ENCODE measurements at places on chromosomes 3 and 15. TPM values are rescaled to one million over a fixed set of nuclear protein-coding genes. Genes with fewer than 3 reads are reported as not detected.

DNA sequence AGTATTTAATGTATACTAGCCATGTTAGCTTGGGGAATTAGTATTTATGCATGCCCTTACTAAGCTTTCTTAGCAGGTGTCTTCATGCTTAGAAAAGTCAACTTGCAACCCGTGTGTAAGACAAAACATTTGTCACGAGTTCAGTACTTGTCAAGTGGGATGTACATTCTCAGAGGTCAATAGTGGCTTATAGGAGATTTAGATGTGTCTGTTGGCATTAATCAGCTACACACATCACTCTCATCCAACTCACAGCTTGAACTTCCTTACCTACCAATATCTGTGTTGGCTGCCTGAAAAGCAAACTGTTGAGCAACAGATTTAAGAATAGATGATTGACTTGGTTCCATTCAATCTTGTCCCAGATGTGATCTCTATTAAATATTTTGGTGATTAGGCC lies 109.5 kb downstream of the ROBO2 start:
- no peak for DNase-seq

GRCh38 chr15:73051807-73052652 lies at the start of gene NEO1:
Gene NEO1 (plus strand): TSS chr15:73052463. CDS start chr15:73052676, 213 bp downstream.
- DNase-seq, result peak; percentile 89

DNA sequence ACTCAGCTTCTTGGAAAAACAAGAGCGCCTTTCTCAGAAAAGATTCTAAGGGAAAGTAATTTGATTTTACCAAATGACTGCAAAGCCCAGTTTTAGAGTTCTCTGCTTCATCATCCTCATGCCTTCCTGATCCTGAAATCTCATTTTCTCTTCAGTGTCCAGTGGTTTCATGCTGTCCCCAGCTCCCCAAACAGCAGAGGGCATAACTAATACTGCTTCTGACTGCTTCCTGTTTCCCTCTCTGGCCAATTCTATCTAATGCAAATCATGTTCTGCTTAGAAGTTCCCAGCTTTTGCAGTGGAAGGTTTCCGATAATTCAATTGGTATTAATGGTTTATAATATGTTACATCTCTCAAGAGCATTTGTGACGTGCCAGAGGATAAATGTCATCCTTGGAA lies 161.1 kb downstream of the CLSTN2 start:
- no peak for DNase-seq

DNA sequence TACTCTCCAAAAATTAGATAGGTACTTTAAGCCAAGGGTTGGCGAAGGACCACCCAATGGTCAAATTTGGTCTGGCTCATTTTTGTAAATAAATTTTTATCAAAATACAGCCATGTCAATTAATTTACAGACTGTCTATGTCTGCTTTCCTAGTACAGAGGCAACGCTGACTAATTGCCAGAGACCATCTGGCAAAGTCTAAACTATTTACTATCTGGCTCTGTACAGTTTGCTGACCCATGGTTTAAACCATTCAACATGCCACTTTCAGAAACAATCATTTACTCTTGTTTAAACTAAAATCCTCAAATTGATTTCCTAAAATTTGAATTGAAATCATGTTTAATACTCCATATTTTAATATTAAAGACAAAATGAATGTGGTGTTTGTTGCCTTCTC lies 25.9 kb downstream of the CBLB start:
- no peak for DNase-seq

DNA sequence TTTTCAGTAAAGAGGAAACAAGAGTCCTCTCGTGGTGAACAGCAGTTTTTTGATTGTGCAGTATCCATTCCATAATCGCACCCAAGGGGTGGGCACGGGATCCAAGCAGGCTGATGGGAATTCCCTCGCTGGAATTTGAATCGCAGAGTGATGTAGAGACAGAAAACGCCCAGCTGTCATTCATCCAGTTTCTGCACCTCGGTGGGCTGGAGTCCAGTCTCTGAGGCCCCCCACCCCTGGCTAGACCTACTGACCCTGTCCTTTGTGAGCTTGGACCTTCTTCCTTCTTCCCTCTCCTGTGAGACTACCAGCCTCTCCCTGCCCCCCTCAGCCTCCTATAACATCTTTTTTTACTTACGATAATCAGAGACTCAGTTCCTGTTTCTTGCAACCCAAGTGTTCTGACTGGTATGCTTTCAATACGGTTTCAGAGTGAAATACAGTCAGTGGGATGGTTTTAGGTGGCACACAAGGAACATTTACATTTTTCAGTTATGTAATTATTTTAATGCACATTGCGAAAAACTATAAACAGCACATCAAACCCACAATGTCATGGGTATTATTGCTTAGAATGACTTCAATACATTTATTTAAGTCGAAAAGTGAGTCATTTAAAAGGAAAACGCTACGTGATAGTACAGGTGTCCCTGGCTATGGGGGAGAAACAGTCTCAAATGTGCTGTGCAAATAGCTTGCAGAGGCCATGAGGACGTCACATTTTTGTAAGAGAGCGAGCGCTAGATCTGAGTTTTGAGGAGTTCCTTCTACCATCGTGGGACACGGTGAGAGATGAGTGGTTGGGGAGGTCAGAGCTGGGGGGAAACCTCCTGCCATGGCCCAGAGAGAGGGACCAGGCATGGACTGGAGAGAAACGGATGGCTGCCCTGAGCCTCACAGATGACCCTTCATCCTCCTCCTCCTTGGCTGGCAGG lies 37.5 kb upstream of the CHST2 start:
- no peak for DNase-seq

DNA sequence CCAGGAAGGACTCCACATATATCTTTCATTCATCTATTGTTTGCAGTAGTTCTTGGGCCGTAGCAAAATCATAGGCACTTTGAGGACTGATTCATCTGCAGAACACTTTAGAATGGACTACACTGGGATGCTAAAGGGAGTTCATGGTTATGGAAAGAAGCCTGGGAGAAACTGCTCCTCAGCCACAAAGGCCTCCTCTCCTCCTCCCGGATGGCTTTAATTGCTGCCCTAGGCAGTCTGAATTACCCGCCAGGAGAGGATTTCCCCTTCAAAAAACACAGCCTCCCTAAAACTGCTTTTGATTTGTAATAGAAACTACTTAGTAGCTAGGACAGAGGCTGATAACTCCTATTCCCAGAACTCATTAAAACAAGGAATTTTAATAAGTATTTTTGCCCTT lies 4.6 kb downstream of the TMEM266 start:
- DNase-seq, result no peak

- DNase-seq, result no peak
Observed at GRCh38 chr3:15221574-15222217, 15.7 kb downstream of the CAPN7 start.

- DNase-seq, result no peak
Observed at GRCh38 chr15:65211482-65211982, 259 bp upstream of the CILP start.

DNA sequence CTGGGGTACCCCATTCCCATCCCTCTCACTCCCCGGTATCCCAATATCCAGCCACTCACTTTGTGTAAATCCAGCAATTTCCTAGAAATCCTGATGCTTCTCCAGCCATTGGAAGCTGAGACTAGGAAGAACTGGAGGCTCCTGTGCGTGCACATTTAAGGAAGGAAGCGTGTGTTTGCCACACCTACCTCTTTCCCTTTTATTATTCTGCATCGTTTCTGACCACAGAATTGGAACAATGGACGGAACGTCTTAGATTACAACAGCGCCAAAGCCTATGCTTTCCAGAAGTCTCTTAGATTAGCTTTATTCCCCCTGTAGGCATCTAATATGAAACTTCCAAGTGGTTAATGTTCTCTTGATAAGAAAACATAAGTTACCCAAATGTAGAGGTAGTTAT lies 234.8 kb upstream of the TRIM42 start:
- no peak for DNase-seq

DNA sequence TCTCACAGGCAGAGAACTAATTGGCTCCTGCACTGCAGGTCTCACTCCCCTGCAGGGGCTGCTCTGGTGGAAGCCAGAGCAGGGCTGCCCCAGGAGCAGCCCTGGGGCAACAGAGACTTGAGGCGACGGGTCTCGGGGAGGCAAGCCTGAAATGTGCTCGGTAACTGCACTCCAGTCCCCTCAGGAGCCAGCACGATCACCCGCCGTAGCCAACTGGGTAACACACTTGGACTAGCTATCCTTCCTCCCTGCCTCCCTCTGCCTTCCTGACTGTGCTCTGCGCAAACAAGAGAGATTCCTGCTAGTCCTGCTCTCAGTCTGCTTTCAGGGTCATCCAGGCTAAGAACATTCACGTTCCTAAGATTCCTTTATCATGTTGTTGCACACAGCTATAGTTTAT lies 140.7 kb upstream of the NSMCE3 start:
- DNase-seq, result no peak

DNA sequence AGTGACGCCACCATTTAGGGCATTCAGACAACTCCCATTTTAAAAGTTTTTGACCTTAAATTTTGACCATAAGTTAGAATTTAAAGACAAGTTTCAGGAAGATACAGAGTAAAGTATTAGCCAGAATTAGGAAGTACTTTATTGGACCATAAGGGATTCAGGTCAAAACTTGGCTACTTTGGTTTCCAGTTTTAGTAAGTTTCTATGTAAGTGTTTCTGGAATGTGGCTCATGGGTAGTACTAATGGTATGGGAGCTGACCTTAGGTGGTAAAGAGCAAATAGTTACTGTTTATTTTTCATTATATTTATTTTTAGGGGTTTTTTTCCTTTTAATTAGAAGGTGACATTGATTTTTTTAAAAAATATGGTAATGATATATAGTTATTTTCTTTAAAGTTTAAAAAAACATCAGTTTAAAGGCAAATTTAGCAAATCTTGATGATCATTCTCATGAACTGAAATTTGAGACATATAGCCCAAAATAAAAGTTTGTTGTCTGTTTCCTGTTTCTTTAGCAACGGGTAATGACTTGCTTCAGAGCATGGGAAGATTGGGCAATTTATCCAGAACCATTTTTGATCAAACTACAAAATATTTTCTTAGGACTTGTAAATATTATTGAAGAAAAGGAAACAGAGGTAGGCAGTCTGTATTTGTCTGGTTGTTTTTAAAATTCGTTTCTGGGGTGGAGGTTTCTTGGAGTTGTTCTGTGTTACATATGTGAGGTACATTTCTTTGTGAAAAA lies 34.3 kb downstream of the U2SURP start:
- no peak for DNase-seq

DNA sequence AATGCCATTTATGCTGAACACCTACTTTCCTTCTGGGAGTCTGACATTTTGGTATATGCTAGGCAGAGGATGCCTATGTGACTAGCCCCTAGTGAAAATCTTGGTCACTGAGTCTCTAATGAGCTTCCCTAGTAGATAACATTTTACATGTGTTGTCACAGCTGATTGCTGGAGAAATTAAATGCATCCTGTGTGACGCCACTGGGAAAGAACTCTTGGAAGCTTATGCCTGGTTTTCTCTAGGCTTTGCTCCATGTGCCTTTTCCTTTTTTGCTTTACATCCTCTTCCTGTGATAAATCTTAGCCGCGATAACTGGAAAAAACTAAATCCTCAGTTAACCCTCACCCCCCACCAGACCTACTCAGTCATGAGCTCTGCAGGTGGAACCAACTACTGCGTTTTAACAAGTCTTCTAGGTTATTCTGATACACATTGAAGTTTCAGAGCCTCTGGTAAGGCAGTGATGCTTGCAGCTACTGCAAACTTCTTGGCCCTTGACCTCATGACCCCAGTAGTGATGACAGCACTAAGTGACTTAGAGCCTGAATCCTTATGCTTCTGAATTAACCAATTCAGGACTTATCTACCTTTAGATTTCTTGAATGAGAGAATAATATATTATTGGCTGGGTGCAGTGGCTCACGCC lies 292.4 kb upstream of the SOX14 start:
- no peak for DNase-seq

DNA sequence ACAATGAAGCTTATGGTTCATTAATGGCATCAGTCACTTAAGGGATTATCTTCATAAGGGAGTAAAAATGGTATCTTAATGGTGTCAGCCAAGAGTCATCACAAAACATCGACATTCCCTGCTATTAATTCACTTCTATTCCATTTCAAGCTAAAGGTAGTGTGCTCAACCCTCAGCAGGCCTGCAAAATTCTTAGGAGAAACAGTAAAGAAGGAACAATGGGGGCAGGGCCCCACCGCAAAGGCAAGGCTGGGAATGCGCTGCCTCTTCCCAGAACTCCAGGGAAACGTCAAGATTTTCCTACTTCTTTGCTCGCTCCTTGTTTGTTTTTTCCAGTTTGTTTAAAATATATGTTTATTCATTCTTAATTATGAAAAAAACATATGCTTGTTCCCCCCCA lies 187.3 kb upstream of the TSC22D2 start:
- no peak for DNase-seq

DNA sequence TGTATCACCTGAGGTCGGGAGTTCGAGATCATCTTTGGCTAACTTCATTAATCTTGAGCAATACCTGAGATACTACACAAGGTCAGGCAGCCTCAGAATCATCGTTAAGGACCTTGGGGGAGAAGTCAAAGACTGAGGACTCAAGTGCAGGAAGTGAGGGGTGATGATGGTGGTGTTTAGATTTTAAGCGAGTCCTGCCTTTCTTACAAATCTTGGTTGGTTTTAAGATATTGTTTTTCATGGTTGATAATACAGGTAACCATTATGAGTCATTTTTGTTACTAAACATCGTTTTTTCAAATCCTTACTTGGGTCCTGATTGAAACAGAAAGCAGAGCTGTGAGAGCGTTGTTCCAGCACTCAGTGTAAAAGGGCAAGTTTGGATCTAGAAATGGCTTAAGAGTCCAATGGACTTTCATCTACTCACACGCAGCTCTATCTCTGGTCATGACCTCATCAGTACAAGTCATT lies 4.1 kb downstream of the RASGRP1 start:
- DNase-seq, result no peak

DNA sequence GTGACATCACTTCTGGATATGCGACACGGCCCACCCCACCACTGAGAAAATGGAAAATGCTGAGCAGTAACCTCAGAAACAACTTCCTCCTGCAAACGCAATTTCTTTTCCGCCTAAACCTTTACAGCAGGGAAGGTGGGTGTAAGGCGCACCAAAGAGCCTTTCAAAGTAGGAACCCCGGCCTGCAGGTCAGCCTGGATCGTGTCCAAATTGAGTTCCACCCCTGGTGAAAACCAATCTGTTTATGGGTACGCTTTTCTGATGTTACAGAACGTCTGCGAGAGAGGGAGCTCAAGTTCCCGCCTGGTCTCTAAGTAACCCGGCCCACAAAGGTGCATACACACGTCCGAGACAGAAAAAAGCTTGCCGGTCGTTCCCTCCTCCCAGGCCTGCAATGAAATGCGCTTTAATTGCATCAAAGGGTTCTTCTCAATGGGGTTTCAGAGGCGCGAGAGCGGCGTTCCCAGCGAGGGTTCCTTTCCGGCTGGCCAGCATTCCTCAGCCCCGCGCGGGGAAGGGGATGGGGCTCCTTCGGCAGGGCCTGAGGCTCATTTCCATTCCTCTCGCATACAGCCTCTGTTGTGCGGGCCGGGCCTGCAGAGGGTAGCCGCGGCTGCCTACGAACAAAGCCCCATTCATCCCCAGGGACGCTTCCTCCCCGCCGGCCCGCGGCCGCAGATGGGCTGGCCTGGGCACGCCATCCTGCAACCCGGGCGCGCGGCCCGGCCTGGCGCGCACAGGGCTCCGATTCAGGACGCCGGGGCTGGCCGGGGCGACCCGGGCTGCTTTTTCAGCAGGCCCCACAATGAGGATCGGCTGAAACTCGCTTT lies 138.1 kb downstream of the TMCO5A start:
- DNase-seq, result peak; percentile 85

GRCh38 chr3:184815046-184815930 lies 3.3 kb downstream of the VPS8 start:
- DNase-seq, result no peak

The MNS1 gene
- 1.6 TPM for total RNA-seq

The GJD2 gene
- total RNA-seq, result not detected

The KCNH8 gene
- total RNA-seq, result 2.6 TPM

The IGF2BP2 gene
- total RNA-seq, result 10.0 TPM

The WDR82 gene
- 66.8 TPM for total RNA-seq

The CFAP91 gene
- 58.0 TPM for total RNA-seq

The CADPS gene
- 3.6 TPM for total RNA-seq

The PPP1R14D gene
- total RNA-seq, result not detected

Data from spleen (tissue), 13 donors.